ENCODE measurements at places on chromosomes 11 and 22. TPM values are rescaled to one million over a fixed set of nuclear protein-coding genes. Genes with fewer than 3 reads are reported as not detected.

DNA sequence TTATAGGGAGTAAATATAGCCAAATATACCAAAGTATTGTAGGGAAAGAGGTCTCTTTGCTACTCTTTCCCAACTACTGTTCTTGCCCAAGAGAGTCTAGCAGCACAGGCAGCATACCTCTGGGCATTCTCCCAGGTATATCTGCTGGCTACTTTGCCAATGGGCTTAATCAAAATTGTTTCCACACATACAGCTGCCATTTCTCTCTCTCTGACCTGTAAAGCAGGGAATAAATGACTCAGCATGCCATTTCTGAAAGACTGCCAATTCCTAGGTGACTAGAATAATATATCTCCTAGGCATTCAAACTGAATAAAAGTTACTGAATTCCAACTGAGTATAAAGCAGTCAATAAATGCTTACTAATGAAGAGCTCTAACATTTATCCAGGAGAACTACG lies 44.6 kb downstream of the RDX start:
- no peaks in the 10 kb centered on the region for H3K4me1 ChIP-seq
- H3K27me3 ChIP-seq, result no peaks in the 10 kb centered on the region
- peaks cover 18% of the 10 kb centered on the region for H3K36me3 ChIP-seq

DNA sequence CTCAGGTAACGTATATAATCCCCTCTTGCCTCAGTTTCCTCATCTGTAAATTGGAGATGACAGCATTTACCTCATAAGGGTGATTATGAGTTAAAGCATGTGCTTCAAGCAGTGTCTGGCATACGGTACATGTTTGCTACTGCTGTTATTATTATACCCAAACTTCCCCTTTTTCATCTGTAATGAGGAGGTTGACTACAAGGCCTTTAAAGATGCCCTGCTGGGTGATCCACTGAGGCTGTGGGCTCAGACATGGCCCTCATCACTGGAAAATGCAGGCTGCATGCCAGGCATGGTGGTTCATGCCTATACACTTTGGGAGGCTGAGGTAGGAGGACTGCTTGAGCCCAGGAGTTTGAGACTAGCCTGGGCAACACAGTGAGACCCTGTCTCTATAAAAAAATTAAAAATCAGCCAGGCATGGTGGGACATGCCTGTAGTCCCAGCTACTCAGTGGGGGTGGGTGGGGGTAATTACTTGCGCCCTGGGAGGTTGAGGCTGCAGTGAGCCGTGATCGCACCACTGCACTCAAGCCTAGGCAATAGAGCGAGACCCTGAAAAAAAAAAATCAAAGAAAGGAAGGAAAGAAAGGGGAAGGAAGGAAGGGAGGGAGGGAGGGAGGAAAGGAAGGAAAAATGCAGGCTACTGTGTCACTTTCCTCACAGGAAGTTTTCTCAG lies 4.3 kb downstream of the PIK3IP1 start:
- peaks cover 40% of the 10 kb centered on the region for H3K4me1 ChIP-seq
- DNase-seq, result no peak
- no peak overlapping the region for H3K4me3 ChIP-seq
- H3K27ac ChIP-seq, result no peak overlapping the region
- peaks cover 12% of the 10 kb centered on the region for H3K27me3 ChIP-seq
- H3K36me3 ChIP-seq, result no peaks in the 10 kb centered on the region

DNA sequence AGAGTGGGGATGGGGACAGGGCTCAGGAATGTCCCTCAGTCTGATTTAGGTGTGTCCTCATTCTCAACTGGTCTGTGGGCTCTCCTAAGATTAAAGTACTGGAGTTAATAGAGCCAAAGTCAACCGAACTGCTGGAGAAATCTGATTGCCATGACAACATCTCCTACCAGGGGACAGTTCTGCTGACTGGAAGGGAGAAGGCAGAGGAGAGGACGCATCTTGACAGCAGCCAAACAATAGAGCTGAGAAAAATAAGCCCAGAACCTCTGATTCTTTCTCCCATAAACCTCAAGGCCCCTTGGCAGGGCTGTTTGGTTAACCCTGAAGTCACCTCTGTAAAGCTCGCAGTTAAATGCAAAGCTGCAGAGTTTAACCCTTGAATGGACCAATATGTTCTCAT lies 2.8 kb downstream of the KCTD14 start:
- H3K4me3 ChIP-seq, result no peak overlapping the region
- H3K4me1 ChIP-seq, result peaks cover 3% of the 10 kb centered on the region
- no peak overlapping the region for H3K27ac ChIP-seq
- no peaks in the 10 kb centered on the region for H3K27me3 ChIP-seq

GRCh38 chr11:67498544-67498972 lies 6.6 kb downstream of the PITPNM1 start:
- DNase-seq, result no peak
- H3K27me3 ChIP-seq, result peaks cover 12% of the 10 kb centered on the region
- H3K27ac ChIP-seq, result no peak overlapping the region
- peaks cover 30% of the 10 kb centered on the region for H3K36me3 ChIP-seq
- H3K4me1 ChIP-seq, result peaks cover 4% of the 10 kb centered on the region

Gene CTSD
- 56.9 TPM for total RNA-seq

Data from muscle of leg (tissue), 16 donors.